NCI-H1436 treated with DMSO at 0.1 percent for 48 hours (cell line): ENCODE measurements at places on chromosomes 7 and 10.

DNA sequence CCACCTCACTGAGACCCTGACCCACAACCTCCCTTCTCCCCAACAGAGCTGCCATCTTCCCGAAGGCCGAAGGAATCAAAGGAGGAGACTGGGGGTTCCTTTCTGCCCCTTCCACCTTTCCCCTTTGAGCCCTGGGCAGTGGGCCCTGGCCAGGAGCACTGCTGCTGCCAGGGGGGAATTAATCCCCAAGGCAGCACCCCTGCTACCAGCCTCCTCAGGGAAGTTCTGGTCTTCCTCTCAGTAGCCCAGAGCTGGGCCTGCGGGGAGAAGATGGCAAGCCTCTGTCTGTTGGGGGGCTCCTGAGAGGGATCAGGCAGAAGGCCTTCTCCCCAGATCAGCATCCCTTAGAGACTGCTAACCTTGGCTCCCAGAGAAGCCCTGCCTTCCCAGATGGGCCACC lies 25.5 kb downstream of the DPCD start:
- DNase-seq: no peak

GRCh38 chr10:11017570-11018431 lies at the start of gene CELF2:
TSS of gene CELF2 (plus strand) at chr10:11017872. CDS start at chr10:11018090, 218 bp downstream.
- no peak for DNase-seq

- no peak for DNase-seq
These were observed 62.2 kb downstream of the VIM start for GRCh38 chr10:17290226-17290625.

- DNase-seq: no peak
These were observed 18.8 kb upstream of the MDFIC start for GRCh38 chr7:114903131-114903530.

- no peak for DNase-seq
These were observed 7.9 kb upstream of the CFAP43 start for GRCh38 chr10:104240078-104240477.

GRCh38 chr7:55572378-55573233 lies at the start of gene VOPP1:
TSS of gene VOPP1 (minus strand) at chr7:55572502. CDS start at chr7:55572324, 178 bp downstream.
- peak; percentile 52 for DNase-seq

GRCh38 chr7:132998763-132999162 lies 83.1 kb downstream of the CHCHD3 start:
- DNase-seq: no peak

DNA sequence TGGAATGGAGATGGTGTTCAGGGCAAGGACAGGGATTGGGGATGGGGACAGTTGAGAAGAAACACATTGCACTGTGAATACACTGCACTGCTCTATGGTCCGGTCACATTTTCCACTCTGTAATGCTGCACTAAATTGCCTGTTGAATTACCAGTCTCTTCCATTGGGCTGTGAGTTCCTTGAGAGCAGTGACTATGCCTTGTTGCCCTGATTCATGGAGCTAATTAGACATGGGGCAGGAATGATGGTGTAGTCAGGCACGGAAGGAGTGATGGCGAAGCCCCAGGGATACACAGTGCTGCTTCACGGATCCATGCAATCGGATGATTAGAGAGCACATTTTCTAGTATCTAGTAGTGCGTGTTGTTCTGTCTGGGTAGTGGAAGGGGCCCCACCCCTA lies 25.4 kb upstream of the GPAM start:
- DNase-seq: no peak

DNA sequence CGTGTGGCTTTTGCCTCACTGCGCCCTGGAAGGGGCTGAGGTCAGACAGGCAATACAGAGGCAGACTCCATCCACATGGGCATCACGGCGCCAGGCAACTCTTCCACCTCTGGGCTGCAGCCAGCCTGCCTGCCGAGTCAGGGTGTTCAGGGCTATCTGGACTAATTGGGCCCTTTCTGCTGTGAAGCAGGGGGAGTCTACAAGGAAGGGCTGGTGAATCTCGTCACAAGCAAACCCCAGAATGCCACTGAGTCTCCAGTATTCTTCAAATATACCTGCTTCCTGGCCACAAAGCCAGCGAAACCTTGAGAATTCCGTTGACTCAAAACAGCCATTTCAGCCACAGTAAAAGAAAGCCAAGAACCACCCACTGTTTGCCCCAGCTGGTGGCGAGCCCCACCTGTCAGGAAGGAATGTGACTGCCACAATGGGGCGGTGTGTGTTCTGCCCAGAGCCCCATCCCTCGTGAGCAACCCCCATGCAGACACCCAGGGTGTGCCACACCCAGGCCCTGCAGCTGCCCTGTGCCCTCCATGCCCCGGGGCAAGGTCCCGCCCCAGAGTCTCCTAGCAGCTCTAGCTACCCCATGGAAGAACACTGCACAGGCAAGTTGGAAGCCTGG lies 117.3 kb downstream of the FAM53B start:
- no peak for DNase-seq

- DNase-seq: no peak
These were observed 18.1 kb downstream of the UBE2D4 start for GRCh38 chr7:43944286-43944685.

DNA sequence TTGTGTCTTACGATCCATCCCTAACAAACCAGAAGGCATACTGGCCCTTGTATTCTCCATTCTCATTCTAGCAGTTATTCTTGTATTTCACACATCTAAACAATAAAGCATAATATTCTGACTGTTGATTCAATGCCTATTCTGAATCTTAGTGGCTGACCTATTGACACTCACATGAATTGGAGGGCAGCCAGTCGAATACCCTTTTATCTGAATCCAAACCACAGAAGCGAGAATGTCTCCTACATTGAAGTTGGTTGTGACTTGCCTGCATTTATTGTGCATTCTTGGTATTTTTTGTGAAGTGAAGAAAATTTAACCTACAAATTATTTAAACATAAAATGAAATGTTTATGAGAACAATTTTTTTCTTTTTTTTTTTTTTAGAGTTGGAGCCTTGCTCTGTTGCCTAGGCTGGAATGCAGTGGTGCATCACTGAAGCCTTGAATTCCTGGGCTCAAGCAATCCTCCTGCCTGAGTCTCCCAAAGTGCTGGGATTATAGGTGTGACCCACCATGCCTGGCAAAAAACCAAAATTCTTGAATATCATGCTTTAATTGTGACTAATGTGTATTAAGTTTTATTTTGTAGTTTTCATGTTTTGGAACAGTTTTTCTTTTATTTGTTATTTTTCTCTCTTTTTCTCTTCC lies 22.7 kb downstream of the EXOC4 start:
- no peak for DNase-seq

DNA sequence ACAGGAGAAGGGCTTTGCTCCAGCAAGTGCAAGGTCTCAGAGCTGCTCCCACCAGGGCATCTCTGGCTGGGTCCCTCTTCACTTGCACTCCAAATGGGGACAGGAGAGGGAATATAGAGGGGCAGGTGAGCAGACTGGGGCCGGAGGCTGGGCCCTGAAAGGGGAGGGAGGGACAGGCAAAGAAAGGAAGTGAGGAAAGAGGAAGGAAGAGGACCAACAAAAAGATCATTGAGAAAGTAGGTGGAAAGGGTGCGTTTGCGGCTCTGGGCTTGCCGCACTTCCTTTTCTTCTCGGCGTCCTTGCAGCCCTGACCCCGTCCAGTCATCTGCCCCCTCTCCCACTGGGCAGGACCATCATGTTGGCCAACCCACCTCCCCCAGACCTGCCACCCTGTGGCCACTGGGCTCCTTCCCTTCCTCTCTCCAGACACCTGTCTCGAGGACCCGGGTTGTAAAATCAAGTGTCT lies 14.0 kb downstream of the ITPRIP start:
- no peak for DNase-seq

DNA sequence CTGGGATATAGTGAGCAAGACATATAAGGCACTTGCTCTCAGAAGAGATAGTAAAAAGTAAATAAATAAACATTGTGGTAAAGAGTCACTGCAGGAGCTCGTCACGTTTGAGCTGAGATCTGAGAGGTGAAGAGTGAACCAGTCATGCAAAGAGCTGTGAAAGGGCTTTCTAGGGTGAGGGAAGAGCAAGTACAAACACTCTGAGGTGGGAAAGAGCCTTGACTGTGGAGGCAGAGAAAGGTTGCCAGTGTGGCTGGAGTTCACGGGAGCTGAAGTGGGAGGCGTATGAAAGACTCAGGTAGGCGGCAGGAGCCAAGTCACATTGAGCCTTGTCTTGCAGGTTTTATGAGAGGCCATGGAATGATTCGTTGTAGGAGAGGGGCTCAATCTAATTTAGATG lies 141.0 kb downstream of the C1GALT1 start:
- DNase-seq: no peak

GRCh38 chr7:50751146-50751545 lies 31.6 kb downstream of the GRB10 start:
- DNase-seq: no peak

DNA sequence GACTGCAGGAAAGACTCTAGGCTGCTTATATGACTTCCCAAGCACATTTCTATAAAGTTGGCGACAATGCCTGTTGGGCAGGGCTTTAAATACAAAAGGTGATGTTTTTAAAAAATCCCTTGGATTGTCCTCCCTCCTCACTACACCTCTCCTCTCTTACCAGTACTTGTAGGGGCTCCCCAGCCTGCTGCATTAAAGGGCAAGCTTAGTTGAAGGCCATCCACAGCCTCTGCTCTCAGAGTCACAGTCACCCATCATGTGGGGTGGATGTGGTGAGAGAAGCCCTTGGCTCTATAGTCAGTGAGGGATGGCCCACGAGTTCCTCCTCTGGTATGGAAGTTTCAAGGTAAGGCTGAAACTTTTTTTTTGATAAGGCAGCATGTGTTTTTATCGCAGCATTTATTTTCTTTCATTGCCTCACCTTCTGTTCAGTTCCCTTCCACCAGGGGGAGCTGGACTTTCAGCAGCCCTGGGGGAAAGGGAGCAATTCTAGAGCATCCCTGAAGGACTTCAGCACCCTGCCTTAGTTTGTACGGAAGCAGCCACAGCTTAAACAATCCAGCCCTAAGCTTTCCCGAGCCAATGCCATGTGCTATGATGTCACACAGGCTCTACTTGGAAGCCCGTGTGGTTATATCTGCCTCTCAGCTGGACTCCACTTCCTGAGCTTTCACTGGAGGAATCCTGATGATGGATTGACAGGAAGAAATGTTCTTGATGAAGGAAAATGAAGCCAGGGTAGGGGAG lies 131.9 kb downstream of the CALCR start:
- DNase-seq: no peak

GRCh38 chr7:106774768-106775551 lies 90.1 kb upstream of the PIK3CG start:
- no peak for DNase-seq

- no peak for DNase-seq
These were observed 35.2 kb upstream of the BMPER start for GRCh38 chr7:33870120-33870519.

GRCh38 chr10:43118631-43119415 lies 19.4 kb upstream of the CSGALNACT2 start:
- DNase-seq: no peak

GRCh38 chr10:119120413-119120867 lies 16.5 kb downstream of the DENND10 start:
- DNase-seq: no peak

- DNase-seq: no peak
These were observed 440.6 kb downstream of the PARD3 start for GRCh38 chr10:34374356-34375045.

GRCh38 chr7:47786557-47787248 lies 161.6 kb downstream of the PKD1L1 start:
- no peak for DNase-seq

GRCh38 chr7:37901236-37901827 lies 15.3 kb downstream of the SFRP4 start:
- no peak for DNase-seq

DNA sequence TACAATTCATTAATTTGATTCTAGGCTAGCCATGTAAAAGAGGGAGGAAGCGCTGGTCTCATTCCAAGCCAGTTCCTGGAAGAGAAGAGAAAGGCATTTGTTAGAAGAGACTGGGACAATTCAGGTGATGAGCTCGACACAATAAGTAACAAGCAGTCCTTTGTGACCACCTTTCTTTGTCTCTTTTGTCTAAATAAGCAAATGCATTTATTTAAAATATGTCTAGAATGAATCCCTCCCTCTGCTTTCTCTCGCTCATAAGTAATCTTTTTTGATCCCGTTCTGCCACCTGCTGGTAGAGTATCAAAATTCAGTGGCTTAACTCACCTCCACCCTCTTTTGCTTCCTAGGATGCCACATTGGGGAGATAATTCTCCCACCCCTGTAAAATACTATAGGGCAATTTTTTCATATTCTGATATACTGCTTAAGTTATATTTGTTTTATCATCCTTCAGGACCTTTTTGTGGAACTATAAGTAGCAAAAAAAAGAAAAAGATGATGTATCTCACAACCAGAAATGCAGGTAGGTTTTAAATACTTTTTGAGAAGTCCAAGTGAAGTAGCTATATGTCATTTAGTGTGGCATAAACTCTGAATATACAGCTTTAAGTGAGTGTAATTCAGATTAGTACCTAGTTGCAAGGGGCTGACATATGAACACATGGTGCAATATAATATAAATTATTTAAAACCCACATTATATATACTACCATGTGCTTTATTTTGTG lies 91.5 kb downstream of the GSDME start:
- no peak for DNase-seq

- no peak for DNase-seq
These were observed 15.3 kb downstream of the HNRNPA2B1 start for GRCh38 chr7:26185131-26185843.

GRCh38 chr10:106555599-106555998 lies 608.9 kb downstream of the SORCS1 start:
- DNase-seq: no peak

DNA sequence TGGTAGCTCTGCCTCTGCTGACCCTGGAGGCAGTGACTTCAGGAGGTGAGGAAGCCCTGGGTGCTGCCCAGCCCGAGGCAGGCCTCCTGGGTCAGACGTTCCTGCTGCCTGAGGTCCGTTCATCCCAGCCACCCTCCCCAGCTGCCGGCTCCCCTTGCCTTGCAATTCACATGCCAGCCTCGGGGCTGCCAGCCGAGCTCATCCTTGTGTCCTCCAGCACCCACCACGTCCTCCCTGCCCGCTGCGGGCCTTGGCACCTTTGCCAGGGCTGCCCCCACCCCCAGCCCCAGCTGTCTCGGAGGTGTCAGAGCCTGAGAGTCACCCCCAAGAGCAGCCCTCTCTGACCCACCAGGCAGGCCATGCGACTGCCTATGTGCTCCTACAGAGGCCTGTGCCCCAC lies 162.1 kb upstream of the RNF32 start:
- no peak for DNase-seq

DNA sequence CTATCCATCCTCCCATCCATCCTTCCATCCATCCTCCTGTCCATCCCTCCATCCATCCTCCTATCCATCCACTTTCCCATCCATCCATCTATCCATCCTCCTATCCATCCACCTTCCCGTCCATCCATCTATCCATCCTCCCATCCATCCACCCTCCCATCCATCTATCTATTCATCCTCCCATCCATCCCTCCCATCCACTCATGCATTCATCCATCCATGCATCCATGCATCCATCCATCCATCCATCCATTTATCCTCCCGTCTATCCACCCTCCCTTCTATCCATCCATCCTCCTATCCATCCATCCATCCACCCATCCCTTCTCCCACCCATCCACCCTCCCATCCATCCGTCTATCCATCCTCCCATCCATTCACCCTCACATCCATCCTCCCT lies 25.2 kb upstream of the PSMG3 start:
- no peak for DNase-seq
